ENCODE measurements at places on chromosomes 12 and 14.

DNA sequence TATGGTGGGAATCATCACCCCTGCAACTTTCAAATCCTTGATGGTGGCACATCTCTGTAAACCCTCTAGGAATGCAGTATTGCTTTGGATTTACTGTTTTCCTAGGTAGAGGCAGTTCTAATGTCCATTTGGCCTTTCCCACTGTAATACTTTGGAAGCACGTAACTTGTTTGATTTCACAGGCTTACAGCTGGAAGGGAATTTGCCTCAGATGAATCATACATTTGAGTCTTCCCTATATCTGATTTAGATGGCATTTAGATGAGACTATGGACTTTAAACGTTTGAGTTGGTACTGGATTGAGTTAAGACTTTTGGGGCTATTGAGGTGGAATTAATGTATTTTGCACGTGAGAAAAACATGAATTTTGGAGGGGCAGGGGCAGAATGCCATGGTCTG is 35.9 kb downstream of the DAAM1 start:
- no peak for DNase-seq

DNA sequence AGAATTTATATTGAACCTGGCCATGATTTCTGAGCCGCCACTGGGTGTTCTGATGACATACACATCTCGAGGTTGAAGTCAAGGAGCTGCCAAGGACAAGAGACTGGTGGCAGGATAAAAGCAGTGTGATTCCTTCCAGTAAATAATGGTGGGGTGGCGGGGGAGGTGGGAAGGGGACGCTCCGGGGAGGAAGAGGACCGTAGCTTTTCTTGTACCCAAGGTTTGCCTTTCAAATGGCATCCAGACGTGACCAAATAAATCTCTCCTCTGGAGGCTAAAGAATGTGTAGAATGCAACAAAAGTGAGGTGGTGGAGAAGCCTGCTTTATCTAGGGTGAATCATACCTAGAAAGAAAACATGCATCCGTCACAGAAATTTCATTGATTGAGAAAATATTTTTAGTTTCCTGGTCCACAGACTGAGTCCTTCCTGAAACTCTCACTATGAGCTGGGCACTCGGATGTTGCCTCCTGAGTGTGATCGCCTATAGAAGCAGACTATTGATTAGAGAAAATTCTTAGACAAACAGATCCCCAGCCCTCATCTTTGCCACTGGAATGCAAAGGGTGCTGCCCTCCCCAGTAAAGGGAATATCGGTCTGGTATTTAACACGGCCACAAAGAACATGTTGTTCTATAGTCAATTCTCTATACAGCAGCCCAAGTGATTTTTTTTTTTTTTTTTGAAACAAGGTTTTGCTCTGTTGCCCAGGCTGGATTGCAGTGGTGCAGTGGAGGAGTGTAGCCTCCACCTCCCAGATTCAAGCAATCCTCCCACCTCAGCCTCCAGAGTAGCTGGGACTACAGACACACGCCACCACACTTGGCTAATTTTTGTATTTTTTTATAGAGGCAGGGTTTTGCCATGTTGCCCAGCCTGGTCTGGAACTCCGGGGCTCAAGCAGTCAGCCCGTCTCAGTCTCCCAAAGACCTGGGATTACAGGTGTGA is 112.1 kb downstream of the DPF3 start:
- DNase-seq, result no peak

GRCh38 chr12:3041558-3042164 is 35.5 kb upstream of the TSPAN9 start:
- DNase-seq, result peak; percentile 91

- DNase-seq, result no peak
These were observed 41.1 kb downstream of the GNG2 start for GRCh38 chr14:51901475-51902024.

DNA sequence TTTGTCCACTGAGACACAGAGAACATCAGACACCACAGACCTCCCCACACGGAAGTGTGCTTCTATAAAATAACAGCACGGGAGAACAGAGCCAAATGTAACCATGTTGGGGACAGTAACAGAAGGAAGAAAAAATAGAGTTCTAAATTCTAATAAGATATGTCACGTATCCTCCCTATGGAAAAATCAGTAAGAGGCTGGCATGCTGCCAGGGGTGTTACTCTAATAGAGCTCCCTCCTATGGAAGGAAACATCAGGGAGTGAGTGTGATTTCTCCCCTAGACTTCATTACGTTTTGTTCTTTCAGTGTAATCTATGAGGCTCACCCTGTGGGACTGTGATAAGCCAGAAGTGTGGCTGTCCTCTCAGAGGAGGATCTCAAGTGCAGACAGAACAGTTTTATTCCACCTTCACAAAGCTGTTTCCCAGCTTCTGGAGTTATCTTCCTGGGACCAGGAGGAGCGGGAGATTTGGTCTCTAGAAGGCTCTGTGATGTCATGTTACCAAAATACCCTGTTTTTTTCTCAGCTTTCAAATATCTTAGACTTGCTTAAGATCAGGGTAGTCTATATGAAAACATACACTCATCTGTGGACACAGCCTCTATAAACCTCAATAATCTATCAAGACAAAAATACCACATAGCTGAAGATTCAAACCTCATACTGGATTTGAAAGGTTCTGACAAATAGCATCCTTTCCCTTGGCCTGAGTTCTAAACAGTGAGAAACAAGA is 69.3 kb downstream of the ZFC3H1 start:
- DNase-seq, result no peak

- DNase-seq, result no peak
These were observed 4.9 kb downstream of the ATP2B1 start for GRCh38 chr12:89703768-89704167.

DNA sequence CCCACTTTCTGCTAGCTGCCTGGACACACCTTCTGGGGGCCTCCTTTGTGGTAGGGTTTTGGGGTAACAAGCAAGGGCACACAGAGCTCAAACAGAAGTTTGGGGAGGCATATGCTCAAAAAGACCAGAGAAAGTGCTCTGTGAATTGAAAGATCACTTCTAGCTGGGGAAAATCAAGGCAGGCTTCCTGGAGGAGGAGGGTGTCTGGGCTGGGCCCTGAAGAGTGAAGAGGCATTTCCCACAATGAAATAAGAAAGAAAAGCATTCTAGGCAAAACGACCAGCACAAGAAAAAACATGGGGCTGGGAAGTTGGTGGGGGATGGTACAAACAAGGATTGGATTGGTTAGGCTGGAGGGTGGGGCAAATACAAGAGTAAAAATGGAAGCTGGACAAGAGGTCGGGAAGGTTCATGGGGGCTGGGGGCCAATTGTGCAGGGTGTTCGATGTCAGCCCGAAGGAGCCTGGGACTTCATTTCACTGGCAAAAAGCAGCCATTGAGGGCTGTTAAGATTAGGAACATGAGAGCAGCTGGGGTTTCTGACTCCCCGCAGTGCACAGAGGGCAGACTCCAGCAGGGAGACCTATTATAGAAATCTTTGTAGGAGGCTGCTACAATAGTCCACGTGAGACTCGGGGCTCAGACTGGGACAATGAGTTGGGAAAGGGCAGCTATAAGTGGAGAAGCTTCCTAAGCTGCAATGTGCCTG is 51.5 kb upstream of the CMKLR1 start:
- no peak for DNase-seq

DNA sequence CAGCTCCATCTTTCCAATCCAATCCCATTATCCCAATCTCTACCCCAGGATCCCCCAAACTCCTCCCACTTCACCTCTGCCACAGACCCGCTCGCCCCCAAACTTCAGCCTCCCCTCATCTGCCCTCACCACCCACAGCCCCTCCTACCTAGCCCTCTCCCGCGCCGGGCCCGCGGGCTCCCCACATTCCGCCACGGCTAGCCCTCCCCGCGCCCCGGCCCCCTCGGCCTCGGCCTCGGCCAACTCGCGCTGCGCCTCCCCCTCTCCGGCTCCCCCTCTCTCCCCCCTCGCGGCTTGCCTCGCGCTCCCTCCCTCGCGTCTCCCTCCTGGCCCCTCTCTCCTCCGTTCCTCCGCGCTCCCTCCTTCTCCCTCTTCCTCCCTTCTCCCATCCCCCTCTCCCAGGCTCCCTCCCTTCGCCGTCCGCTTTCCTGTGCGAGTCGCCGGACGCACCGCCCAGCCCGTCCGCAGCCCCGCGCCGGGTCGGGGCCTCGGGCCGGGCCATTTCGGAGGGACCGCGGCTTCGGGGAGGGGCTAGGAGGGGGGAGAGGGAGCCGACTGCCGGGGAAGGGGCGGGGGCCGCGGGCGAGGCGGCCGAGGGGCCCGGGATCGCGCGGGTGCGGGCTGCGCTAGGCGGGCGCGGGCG is at the start of gene ATN1:
Gene ATN1 (plus strand): TSS at position 581 of the 643 bp plus-strand sequence. CDS start 6,043 bp downstream, outside the sequence.
- DNase-seq, result peak; percentile 77

DNA sequence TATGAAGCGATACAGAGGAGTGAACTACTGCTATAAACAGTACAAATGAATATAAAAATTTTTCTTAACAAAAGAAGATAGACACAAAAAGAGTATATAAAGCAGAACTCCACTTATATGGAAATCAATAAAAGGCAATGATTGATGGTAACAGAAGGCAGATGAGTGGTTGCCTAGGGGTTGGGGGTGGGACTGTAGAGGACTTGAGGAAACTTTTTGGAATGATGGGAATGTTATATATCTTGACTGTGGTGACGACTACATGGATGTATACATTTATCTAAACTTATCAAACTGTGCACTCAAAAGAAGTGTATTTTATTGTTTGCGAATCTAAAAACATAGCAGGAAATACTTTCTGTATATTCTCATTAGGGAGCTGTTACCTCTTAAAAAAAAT is 89.1 kb downstream of the PTCSC3 start:
- no peak for DNase-seq

DNA sequence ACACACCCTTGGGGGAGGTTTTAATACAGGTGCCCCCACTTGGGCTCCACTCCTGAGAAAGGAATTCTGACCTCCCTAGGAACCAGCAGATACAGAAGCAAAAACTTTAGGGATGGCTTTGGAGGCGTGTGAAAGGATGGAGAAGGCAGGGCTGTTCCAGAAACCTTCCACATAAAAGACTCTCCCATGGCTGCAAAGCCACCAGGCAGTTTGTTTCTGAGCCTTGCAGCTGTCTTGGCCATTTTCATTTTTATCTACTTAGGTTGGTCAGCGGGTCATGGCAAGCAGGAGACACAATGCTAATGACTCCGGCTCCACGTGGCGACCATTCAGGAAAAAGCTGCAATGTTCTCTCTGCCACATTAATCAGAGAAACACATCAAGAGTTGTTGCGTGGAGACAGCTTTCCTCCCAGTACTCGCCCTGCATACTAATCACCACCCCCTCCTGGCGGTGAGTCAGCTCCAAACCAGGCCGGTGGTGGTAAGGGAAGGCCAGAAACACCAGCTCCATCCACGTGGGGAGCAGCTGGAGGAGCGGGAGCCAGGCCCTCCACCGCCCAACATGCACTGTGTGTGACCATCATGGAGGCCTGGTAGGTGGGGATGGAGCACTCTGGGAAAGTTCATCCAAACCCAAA is 30.9 kb upstream of the IRF2BPL start:
- DNase-seq, result peak; percentile 76

DNA sequence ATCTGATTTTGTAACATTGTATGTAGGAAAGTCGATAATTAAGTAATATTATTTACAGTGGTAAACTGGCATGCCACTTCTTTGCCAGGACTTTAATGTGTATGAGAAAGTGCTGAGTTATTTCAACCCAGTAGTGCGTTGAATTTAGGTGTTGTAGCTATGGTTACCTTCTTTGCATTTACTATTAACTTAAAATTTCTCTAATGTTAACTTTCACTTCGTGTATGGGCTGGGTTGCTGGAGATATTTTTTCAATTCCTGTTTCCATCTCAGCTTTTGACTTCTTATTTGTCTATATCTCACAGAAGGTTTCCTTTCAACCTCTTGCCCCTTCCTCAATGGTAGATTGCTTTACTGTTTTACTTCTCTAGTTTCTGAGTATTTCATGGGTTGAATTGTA is 1345.6 kb downstream of the FSCB start:
- DNase-seq, result no peak

DNA sequence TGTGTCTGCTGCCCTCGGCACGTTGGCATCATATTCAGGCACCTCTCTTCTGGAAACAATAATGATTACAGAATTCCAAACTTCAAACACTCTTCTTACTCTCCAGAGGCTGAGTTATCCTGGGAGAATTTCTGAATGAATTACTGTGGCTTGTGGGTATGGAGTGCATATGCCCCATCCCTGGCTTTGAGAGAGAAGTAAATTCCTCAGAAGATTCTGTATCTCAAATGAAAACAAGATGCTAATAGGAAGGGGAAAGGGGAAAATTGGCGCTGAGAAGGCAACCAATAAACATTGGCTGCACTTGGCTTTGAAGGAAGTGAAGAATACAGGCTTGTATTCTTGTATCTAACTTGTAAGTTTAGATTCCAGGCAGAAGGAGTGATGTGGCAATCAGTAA is 132.0 kb upstream of the NOVA1 start:
- DNase-seq, result no peak

DNA sequence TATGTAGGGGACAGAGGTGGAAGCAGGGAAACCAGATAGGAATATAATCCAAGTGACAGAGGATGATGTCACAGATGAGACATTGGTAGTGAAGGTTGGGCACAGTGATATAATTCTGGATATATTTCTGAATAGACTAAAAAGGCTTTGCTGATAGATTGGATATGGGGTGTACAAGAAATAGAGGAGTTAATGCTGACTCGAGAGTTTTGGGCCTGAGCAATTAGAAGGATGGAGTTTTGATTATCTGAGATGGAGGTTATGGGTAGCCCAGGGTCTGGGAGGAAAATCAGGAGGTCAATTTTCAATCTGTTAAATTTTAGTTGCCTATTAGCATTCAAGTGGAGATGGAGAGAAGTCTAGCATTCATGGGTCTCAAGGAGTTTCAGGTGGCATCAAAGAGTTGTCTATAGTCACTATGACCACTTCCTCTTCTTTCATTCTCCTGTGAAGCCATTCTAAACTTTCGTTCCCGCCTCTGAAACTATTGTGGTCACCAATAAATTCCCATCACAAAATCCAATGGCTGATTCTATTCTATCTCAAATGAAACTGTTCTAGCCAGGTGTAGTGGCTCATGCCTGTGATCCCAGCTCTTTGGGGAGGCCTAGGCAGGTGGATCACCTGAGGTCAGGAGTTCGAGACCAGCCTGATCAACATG is 10.6 kb upstream of the ANO6 start:
- no peak for DNase-seq

- DNase-seq, result no peak
These were observed 35.3 kb downstream of the KICS2 start for GRCh38 chr12:64186789-64187188.

GRCh38 chr12:62138527-62138926 is 121.7 kb upstream of the USP15 start:
- no peak for DNase-seq

GRCh38 chr12:49091056-49091835 is 3.4 kb downstream of the DHH start:
- DNase-seq, result no peak

DNA sequence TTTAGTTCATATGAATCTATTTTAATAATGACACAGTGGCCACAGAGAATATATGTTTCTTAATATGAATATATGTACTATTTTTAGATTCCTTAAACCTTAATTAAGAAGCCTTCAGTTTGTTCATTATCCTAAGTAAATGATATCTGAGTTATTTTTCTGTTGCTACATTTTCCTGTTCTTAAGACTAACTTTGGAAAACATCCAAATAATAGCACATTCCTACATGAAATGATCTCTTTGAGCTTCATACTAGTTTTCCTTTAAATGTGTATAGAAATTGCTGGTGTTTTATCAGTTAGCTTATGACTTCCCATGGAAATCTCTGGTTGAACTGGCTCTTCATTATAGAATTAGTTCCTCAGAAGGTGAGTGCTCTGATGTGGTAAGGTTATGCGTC is 72.1 kb downstream of the POLR3B start:
- DNase-seq, result no peak
